ENCODE measurements at places on chromosomes 1 and 21.

- DNase-seq: no peak
Measured at GRCh38 chr21:34748862-34749261, 80.1 kb downstream of the CLIC6 start.

GRCh38 chr1:63892632-63893395, 119.0 kb downstream of the ROR1 start:
- DNase-seq: peak; percentile 23

DNA sequence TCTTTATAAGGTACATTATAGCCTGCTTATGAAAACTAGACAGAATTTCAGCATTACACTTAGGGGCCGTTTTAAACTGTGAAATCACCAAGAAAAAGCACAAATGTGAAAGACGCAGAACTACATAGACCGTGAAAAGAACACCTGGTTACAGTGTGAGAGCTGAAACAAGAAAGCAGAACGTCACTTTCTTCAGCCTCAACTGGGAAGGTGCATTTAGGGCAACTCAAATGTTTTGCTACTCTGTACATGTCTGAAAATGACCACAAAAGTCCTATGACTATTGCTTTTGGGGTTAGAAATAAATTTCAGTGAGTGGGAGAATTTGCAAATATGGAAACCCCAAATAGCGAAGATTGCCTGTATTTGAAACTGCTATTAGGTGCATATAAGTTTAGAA, 268.7 kb downstream of the OLFM3 start:
- DNase-seq: no peak

DNA sequence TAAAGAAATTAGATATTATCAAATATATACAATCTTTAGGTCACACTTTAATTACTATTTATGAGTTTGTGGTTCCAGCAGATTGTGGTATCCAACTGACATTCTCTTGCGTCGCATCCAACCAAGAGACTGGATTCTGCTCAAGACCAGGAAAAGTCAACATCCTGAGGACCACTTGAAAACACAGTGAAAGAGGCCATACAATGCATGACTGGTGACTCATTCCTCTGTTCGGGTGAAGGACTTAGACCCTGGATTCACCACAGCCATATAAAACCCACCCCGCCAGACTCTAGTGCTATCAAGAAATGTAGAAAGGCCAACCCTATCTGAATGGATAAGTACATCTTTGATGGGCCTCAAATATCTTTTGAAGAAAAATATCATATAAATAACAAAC, 14.5 kb upstream of the CFHR4 start:
- no peak for DNase-seq

- no peak for DNase-seq
Measured at GRCh38 chr1:116847688-116848531, 61.8 kb upstream of the PTGFRN start.

- DNase-seq: no peak
Measured at GRCh38 chr1:24147816-24148215, 4.9 kb upstream of the IL22RA1 start.

GRCh38 chr21:44305691-44306090, 5.8 kb downstream of the PFKL start:
- DNase-seq: no peak

All from NCI-H1436 (cell line).